ENCODE measurements at places on chromosomes 5 and 9.

DNA sequence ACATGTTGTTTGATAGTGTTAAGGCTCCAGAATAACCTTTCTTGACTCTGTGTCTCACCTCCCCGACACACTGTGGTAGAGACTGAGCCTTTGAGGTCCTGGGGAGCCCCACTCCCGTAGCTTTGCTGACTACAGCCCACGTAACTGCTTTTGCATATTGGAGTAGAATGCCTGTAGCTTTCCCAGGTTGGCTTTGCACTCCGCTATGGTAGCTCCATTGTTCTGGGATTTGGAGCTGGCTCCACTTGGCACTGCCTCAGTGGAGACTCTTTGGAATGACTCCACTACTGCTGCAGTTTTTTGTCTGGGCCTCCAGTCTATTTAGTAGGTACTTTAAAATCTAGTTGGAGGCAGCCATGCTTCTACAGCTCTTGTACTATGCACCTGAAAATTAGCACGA lies 56.2 kb upstream of the ANXA1 start:
- H3K4me3 ChIP-seq: no peak overlapping the region
- peaks cover 2% of the 10 kb centered on the region for H3K4me1 ChIP-seq
- peaks cover 15% of the 10 kb centered on the region for H3K27me3 ChIP-seq
- H3K27ac ChIP-seq: no peak overlapping the region
- no peaks in the 10 kb centered on the region for H3K36me3 ChIP-seq

- no peak overlapping the region for H3K27ac ChIP-seq
- no peak for DNase-seq
- H3K4me1 ChIP-seq: peaks cover 58% of the 10 kb centered on the region
These were observed 3.8 kb downstream of the ZNF622 start for GRCh38 chr5:16461782-16462181.

GRCh38 chr9:127203681-127204327 lies 60.8 kb upstream of the GARNL3 start:
- no peaks in the 10 kb centered on the region for H3K27me3 ChIP-seq
- no peak overlapping the region for H3K27ac ChIP-seq
- H3K4me1 ChIP-seq: no peaks in the 10 kb centered on the region
- no peak overlapping the region for H3K4me3 ChIP-seq
- no peak for DNase-seq

GRCh38 chr5:108280960-108281569 lies 100.8 kb downstream of the FBXL17 start:
- H3K27ac ChIP-seq: no peak overlapping the region
- peaks cover 4% of the 10 kb centered on the region for H3K4me1 ChIP-seq
- no peaks in the 10 kb centered on the region for H3K27me3 ChIP-seq
- peaks cover 3% of the 10 kb centered on the region for H3K36me3 ChIP-seq
- H3K4me3 ChIP-seq: no peak overlapping the region

Data from T-helper 2 cell treated with Interferon-gamma antibody and Interleukin-4, amounts not matched to agents 5 μg/mL and 100 μg/mL, for 36 hours (primary cell).